NCI-H2107 (cell line): ENCODE measurements at places on chromosomes 13 and 19.

DNA sequence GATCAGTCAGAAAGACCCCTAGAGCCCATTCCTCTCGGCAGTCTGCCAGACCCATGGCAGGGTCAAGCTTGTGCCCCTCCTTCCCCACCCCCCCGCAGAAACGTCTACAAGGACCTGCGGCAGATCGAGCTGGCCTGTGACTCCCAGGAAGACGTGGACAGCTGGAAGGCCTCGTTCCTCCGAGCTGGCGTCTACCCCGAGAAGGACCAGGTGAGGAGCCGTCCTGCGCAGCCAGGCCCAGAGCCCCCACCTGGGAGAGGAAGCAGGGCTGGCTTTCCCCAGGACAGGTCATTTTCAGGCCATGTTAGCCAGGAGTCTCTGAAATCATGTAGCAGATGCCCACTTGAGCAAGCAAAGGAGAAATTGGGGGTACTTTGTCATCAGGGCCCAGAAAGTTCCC, 12.3 kb downstream of the TMED1 start:
- no peak for DNase-seq

GRCh38 chr19:55041627-55042343, 3.7 kb upstream of the GP6 start:
- DNase-seq, result no peak

- no peak for DNase-seq
These were observed 109.5 kb upstream of the SPATA13 start for GRCh38 chr13:24050796-24051715.

DNA sequence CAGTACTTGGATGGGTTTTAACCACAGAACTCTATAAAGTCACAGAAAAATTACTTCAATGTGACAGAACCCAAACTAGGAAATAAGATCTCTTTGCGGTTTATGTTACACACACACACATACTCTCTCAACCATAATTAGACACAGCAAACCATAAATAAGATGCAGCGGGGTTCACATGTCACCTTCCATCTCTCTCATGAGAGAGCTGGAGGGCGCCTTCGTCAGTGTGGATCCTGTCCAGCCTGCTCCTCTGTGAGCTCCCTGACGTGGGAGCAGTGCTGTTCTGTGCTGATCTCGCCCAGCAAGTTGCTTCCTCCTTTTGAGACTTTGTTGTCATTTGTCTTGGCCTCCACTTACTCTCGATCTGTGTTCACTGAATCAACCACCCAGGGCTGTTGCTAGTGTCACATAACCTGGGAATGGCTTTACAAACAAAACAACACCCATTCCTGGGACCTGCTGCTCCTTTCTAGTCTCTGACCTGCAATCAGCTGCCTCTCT, 204.9 kb upstream of the KL start:
- peak; percentile 10 for DNase-seq

DNA sequence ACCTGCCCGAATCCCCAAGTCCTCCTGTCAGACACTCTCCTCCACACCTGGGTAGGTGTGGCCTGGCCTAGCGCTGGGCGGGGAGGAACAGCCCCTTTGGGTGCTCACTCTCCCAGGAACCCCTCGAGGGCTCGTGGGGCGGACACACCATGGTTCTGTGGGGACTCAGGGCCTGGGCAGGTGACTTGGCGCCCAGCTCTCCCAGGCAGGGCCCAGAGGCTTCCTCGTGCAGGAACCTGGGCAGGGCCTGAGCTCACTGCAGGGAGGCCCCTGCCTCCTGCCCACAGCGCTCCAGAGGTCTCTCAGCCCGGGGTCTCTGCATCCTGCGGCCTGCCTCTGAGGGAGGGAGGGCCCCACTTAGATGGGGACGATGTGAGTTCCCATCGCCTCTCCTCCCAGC, 11.9 kb downstream of the LSM4 start:
- no peak for DNase-seq
